ENCODE measurements at places on chromosomes 16 and 17. TPM values are rescaled to one million over a fixed set of nuclear protein-coding genes. Genes with fewer than 3 reads are reported as not detected.

Gene HLF
- total RNA-seq, result not detected

Gene HSD17B2
- total RNA-seq, result 105 TPM

Gene MT3
- total RNA-seq, result not detected

Gene PRSS21
- 0.89 TPM for total RNA-seq

Gene PIP4K2B
- 41.1 TPM for total RNA-seq

Measured in dermis microvascular lymphatic vessel endothelial cell (primary cell).